ENCODE measurements at places on chromosomes 13 and 19.

DNA sequence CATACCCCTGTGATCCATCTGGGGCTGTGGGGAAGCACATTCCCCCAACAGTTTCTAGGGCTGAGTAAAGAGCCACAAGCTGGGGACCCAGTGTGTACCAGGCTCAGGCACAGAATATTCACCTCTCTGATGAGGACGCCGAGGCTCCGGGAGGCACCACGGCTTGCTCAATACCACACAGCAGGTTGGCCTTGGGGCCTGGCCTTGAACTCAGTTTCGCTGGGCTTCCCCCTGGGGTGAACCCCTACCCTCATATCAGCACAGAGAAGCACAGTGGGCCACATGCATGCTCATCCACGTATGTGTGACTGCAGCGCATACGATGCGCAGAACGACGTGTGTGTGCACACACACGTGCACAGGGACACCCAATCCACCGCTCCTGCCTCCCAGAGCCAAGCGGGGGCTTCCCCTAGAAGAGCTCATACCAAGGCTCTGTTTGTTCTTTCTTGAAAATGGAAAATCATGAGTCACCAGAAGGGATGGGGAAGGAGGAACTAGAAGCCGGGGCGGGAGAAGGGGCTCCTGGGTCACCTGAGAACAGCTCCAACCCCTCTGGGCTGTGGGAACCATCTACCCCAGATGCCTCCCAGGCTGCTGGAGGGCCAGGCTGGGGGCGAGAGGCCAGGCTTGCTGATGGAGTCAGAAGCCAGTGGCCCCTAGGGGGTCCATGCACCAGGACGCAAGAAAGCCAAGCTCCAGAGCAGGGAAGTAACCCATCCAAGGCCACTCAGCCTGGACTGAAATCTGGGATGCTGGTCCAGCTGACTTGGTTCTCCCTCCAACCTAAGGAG lies 4.9 kb upstream of the PDE4C start:
- no peak for DNase-seq

- DNase-seq: no peak
Observed at GRCh38 chr19:51431124-51431523, 13.7 kb upstream of the SIGLEC10 start.

DNA sequence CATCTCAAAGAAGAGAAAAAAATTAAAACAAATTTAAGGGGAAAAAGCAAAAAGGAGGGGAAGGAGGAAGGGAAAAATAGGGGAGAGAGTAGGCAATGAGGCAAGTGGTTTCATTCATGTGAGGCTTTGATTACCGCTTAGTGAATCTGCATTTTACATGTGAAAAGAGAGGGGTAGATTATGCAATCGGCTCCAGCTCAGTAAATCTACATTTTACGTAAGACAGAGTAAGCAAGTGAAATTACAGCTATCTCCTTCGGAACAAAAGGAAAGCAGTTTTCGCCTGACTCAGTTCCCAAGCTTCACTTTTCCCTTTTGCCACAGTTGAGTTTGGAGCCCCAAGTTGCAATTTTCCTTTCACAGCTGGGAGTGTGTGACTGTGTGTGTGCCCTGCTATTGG lies 16.0 kb upstream of the OLFM2 start:
- DNase-seq: no peak

GRCh38 chr13:36919171-36919832 lies 736 bp downstream of the SMAD9 start:
- no peak for DNase-seq

DNA sequence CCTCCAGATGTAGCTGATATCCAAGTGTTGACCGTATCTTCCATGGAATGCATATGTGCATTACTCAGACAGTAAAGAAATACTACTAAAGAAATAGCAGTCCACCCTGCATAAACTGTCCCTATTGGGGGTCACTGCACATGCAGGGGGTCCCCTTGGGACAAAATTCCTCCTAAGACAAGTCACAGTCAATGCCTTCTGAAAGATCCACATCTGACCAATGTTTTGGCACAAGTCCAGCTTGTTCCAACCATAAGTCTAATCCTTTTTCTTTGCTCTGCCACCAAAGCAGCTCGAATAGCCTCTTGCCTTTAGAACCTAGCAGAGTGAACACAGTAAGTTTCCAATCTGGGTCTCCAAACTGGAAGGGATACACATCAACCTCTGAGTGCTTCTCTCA lies 87.9 kb downstream of the DIAPH3 start:
- no peak for DNase-seq

- no peak for DNase-seq
Observed at GRCh38 chr13:22915442-22916082, 265.2 kb upstream of the SGCG start.
